ENCODE measurements at places on chromosomes 4 and X.

DNA sequence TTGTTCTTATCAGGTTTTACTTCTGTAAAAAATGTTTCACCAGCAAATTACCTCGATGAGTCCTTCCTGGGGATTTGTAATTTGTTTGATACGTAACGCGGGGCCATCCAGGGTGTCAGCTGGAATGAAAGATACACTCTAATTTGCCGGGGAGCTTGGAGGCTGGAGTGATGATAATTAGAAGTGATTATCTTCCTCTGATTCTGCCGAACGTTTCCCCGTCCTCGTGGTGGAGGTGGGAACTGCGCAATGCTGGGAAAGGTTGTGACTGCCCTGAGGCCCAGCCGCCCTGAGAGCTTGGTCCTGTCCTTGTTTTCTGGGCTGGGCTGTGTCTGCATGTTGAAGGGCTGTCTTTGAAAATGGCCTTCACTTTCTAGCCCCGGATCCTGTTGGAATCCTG is 48.0 kb downstream of the SORCS2 start:
- DNase-seq, result no peak
- no peak overlapping the region for H3K27ac ChIP-seq
- no peaks in the 10 kb centered on the region for H3K4me1 ChIP-seq

DNA sequence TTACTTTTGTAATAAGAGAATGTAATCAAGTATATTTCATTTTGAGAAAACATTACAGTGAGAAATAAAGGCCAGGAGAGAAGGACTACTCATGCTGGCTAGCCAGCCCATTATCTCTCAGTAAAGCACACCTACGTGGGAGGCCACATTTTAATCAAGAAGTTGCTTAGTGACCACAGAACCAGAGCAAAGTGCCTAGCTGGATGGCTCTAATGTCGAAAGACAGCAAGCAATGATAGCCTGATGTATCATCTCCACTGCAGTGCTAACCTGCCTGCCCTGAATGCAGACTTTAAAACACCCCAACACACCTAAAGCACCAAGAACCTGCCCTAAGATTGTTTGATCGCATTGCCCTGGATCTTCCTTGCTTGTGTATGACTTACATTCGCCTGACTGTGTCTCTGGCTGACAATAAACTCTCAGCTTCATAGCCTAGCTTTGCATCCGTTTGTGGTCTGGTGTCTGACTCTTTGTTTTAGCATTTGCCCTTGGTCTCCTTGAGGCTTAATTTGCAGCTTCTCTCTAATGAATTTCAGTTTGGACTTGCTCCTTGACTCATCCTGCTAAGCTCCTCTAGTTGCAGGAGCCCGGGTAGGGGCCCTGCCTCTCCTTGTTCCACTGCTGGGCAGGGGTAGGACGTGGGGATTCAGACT is 31.4 kb upstream of the SOWAHD start:
- DNase-seq, result peak; percentile 46
- H3K36me3 ChIP-seq, result no peaks in the 10 kb centered on the region
- H3K4me3 ChIP-seq, result no peak overlapping the region
- H3K27ac ChIP-seq, result peak overlapping the region; percentile 53

- no peaks in the 10 kb centered on the region for H3K36me3 ChIP-seq
- H3K4me1 ChIP-seq, result no peaks in the 10 kb centered on the region
- no peak overlapping the region for H3K4me3 ChIP-seq
- no peaks in the 10 kb centered on the region for H3K27me3 ChIP-seq
- H3K27ac ChIP-seq, result no peak overlapping the region
- DNase-seq, result no peak
Observed at GRCh38 chr4:81914623-81915022, 442.9 kb upstream of the RASGEF1B start.

DNA sequence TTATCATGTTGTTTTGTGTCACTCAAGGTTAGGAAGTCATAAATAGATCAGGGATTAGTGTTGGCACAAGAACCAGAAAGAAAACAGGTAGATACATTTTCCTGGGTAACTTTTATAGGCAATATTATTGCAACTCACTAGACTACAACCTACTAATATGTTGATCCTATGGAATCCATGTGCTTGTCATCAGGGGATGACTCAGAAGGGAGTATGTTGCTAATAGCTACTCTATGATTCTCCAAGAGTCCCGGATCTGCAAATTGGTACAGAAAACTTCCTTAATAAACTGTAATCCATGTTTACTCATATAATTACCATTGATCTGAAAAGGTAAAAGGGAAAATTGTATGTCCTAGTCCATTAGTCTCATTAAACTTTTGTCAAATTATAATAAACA is 11.7 kb upstream of the GNRHR start:
- H3K27me3 ChIP-seq, result no peaks in the 10 kb centered on the region
- no peaks in the 10 kb centered on the region for H3K4me1 ChIP-seq
- DNase-seq, result no peak

- H3K27ac ChIP-seq, result no peak overlapping the region
- no peaks in the 10 kb centered on the region for H3K4me1 ChIP-seq
Observed at GRCh38 chr4:133802359-133803140, 399.0 kb downstream of the PABPC4L start.

- DNase-seq, result no peak
- no peaks in the 10 kb centered on the region for H3K4me1 ChIP-seq
- H3K36me3 ChIP-seq, result no peaks in the 10 kb centered on the region
Observed at GRCh38 chrX:140250391-140250790, 254.5 kb downstream of the SOX3 start.

DNA sequence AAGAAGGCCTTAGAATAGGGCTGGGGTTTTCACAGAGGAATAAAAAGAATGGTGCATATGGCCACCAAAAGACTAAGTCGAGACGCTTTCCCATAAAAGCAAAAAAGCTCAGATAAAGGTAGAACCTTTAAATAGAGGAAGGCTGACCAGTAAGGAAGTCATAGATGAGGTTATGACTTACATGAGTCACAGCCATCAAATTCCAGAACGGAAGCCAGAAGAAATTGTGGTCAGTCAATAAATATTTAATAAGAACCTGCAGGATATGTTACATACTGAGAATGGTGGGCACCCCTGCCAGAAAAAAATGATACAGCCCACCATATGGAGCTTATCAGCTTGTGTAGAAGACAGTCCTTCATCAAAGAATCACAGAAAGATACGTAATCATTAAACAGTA is 120.1 kb downstream of the MANBA start:
- H3K4me3 ChIP-seq, result no peak overlapping the region
- no peak overlapping the region for H3K27ac ChIP-seq
- H3K27me3 ChIP-seq, result no peaks in the 10 kb centered on the region
- no peak for DNase-seq
- no peaks in the 10 kb centered on the region for H3K4me1 ChIP-seq

DNA sequence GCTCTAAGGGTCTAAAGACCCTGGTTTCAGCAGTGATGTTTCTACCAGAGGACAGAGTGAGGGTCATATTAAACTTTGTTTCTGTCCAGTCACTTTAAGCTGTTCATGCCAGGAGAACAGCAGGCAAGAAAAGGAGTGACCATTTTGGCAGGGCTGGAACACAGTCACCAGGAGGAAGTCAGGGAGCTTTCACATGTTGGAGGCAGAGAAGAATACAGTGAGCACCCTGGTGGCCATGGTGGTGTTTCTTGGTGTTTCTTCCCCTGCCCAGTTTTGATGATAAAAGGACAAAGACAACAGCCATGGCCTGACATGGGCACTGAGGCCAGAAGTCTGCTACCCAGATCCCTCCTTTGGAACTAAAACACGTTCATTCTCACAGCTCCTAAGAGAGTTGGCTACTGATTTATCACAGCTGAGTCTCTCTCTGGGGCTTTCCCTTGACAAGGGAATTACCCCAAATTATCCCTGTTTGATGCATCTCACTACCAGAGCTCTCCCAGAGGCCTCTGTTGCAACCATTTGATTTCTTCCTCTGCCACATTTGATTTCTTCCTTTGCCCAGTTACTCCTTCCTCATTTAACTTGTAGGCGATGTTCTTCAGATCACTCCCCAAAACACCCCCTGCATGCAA is 106.4 kb upstream of the NWD2 start:
- no peaks in the 10 kb centered on the region for H3K4me1 ChIP-seq
- no peak overlapping the region for H3K4me3 ChIP-seq
- H3K36me3 ChIP-seq, result no peaks in the 10 kb centered on the region
- no peak overlapping the region for H3K27ac ChIP-seq
- DNase-seq, result no peak

GRCh38 chr4:125492957-125493356 is 178.2 kb downstream of the FAT4 start:
- no peak overlapping the region for H3K27ac ChIP-seq
- H3K4me1 ChIP-seq, result no peaks in the 10 kb centered on the region
- no peaks in the 10 kb centered on the region for H3K27me3 ChIP-seq
- DNase-seq, result no peak
- H3K36me3 ChIP-seq, result no peaks in the 10 kb centered on the region

GRCh38 chr4:170091069-170091696 is 1.4 kb upstream of the AADAT start:
- peaks cover 46% of the 10 kb centered on the region for H3K27me3 ChIP-seq
- peaks cover 15% of the 10 kb centered on the region for H3K4me1 ChIP-seq
- no peak overlapping the region for H3K27ac ChIP-seq
- H3K4me3 ChIP-seq, result no peak overlapping the region
- DNase-seq, result no peak

DNA sequence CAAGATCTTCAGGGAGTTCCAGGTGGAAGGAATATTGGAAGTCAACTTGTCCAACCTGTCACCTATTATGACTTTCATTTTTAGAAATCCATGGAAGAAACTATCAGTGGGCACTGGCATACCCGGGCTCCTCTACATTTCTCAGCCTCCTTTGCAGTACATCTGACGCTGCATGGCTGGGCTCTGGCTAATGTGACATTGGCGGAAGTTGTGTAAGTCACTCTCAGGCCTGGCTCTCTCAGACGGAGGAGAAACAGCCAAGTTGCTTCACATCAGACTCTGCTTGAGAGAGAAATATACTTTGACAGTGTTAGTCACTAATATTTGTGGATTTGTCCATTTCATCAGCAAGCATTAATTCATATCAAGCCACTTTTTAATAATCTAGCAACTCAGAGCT is 4.5 kb downstream of the DCHS2 start:
- peaks cover 33% of the 10 kb centered on the region for H3K27me3 ChIP-seq
- peaks cover 7% of the 10 kb centered on the region for H3K4me1 ChIP-seq
- H3K27ac ChIP-seq, result no peak overlapping the region
- no peak overlapping the region for H3K4me3 ChIP-seq
- no peak for DNase-seq

Data from spleen (tissue), 13 donors.